ENCODE measurements at places on chromosomes 2 and 18.

DNA sequence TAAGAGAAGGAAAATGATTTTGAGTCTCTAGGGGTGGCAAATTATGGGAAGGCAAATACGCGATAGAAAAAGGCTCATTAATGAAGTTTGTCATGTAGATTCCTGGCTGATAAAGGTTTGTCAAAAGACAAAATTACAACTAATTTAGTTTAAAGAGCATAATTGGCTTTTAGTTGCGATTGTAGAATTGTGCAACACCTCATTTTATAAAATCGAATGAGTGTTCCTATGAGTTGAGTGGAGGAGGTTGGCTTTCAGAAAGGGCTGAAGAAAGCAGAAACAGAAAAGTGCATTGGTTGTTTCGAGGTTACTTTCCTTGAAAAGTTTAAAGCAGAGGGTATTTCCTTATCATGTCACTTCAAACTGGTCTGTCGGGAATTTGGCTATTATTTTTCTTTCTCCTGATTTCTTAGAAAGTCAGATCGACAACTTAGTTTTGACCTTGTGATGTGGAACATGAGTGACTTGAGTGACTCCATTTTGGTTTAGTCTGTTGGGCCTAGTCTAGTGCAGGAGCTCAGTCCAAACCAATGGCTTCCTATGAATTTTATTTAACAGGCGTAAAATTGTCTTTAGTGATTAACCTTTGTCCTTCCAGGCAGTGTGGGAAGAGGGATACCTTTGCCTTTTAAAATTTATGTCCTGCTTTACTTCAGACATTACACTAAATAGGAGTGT, 2.2 kb upstream of the PCYOX1 start:
- no peak for DNase-seq

GRCh38 chr18:79776674-79777073, 21.1 kb upstream of the KCNG2 start:
- DNase-seq = no peak

GRCh38 chr2:159895258-159896065, 97.5 kb upstream of the CD302 start:
- DNase-seq = no peak

DNA sequence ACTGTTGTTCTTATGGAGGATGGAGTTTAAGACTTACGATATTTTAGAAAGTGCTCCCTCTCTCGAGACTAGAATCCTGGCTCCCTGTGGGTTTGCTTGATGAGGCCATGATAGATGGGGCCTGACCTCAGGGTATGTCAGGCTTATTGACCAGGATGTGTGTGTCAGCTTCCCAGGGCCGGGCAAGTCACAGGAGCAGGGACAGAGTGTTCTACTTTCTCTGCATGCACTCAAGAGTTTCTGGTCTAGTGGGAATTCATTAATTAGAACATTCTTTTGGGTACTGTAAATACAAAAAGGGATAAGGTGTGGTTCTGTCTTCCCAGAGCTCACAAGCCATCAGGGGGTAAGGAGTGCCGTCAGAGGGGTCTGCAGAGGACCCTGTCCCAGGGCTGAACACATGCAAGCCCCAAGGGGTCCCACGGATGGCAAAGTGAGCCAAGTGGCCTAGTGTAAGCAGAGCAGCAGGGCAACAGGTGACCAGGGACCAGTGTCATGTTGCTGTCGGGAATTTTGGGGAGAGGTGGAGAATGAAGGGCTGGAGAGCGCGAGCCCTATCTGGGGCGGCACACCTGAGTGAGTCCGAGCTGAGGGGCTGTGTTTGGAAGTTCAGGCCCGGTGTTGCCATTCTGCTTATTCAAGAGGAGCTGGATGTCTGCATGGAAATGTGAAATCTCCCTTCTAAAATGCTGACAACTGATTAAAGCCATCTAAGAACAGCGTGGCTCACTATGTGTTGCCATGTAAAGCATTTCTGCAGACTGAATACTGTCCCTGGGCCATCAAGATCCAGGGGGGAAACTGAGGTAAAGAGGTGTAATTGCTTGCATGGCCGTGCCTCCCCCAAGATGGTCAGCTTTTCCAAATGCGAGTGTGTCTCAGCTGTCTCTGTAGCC, 91.4 kb downstream of the TGFA start:
- no peak for DNase-seq

DNA sequence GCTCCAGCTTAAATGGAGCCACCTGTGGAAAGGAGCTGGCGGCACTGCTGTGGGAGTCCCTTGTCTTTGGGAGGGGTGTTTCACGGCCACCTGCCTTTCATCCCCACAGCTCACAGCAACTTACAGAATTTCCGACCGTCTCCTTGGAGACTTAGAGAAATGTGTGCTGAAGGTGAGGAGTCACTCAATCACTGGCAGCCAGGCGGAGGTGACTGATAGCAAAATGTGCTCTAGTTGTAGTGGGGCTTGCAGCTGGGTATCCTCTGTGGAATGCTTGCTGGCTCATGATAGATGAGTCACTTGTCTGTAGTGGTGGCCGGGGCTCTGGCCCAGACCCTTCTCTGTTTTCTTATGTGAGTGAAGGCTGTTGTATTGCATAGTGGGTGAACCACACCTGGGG, 110.7 kb downstream of the SH3RF3 start:
- DNase-seq = no peak

DNA sequence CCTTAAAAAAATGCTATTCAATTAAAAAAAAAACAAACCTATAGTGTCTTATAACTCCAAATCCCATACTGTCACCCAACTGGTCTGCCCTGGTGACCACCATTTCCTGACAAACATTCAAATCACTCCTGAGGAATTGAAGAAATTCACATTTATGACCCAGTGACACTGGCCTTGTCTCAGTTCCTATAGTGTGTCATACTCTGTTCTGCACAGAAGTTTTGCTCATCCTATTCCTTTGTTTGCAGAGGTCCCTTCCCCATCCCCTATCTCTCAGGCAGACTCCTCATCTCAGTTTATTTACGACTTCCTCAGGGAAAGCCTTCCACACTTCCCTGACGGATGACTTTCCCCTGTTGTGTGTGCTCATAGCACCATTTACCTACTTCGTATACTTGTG, 14.7 kb downstream of the ZC3H6 start:
- DNase-seq = no peak

- DNase-seq = no peak
Measured at GRCh38 chr18:72799106-72799505, 68.7 kb downstream of the NETO1 start.

DNA sequence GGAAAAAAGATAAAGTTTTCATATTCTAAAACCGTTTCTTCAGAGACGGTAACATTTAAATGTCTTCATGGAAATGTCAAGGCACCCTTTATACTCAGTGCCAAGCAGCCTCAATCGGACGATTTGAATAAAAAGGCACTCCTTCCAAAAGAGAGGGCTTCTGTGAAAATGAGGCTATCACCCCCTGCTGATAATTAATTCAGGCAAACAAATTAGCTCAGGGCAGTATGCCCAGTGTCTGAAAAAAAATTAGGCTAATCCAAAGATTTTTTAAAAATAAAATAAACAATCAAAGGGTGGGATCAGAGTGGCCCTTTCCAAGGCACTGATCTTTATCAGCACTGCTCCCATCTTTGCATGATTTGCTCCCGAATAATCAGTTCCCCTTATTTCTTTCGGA, 151.0 kb upstream of the PID1 start:
- DNase-seq = no peak

- DNase-seq = no peak
Measured at GRCh38 chr2:75582840-75583239, 22.1 kb upstream of the EVA1A start.

DNA sequence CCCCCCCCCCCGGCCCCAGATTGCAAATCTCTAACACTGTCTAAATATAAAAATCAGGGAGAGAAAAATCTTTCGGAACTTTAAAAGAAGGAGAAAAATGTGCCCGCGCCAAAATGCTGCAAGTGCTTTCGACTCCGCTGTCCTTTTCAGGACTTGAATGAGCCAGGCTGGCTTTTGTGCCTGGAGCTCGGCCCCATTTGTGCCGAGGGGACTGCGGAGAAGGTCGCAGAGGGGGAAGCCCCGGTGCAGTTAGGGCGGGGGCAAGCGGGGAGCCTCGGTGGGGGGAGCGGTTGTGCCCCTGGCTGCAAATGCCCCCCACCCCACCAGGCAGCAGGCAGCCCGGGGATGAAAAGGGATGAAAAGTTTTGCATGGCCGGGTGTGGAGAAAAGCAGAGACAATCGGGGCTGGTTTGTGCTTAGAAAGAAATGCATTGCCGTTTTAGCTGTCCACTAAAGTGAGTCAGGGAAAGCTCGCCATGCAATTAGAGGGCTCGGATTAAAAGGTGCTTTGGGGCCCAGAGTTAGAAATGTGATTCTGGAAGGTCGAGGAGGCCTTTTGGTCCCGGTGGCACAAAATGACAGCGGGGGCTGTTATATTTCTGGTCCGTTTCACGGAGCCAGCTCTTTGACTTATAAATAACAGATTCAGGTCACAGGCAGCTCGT, 1.6 kb downstream of the INHBB start:
- no peak for DNase-seq

- DNase-seq = no peak
Measured at GRCh38 chr2:221488136-221488807, 83.8 kb downstream of the EPHA4 start.

GRCh38 chr2:66110086-66110485, 324.8 kb upstream of the MEIS1 start:
- no peak for DNase-seq

DNA sequence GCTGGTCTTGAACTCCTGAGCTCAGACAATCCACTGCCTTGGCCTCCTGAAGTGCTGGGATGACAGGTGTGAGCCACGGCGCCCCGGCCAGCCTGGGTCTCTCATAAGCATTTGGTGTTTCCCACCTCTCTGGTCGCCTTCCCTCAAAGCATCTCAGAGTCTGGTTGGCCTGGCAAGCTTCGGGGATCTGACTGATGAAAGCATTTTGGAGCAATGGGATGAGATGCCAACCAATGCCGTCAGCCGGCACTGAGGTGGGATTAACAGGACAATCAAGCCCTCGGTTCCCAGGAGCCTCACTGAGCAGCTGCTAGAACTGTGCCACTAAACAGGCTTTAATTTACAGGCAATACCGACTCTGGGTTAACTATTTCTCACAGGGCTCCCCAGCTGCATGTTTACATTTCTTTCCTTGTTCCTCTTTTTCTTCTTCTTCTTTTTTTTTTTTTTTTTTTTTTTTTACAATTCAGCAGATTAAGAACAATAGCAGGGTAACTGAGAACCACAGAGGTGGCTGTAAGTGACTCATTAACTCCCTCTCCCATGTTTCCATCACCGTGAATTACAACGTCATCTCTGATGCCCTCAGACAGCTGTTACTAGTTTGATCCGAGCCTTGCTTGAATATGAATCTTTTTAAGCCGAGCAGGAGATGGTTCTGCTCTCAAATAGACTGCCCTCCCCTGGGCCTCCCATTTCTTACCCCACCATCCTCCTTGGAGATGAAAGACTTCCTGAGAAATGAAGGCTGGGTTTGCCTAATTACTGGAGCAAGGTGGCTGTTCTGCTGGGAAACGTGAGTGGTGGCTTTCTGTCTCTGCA, 37.9 kb downstream of the ODC1 start:
- DNase-seq = peak; percentile 40

GRCh38 chr18:10319026-10319425, 135.4 kb upstream of the APCDD1 start:
- DNase-seq = no peak

GRCh38 chr2:39269941-39270340, 26.2 kb upstream of the CDKL4 start:
- no peak for DNase-seq

- DNase-seq = no peak
Measured at GRCh38 chr2:72991439-72991725, 74.1 kb downstream of the EMX1 start.

GRCh38 chr2:216680951-216681629, 14.3 kb downstream of the IGFBP5 start:
- DNase-seq = no peak

DNA sequence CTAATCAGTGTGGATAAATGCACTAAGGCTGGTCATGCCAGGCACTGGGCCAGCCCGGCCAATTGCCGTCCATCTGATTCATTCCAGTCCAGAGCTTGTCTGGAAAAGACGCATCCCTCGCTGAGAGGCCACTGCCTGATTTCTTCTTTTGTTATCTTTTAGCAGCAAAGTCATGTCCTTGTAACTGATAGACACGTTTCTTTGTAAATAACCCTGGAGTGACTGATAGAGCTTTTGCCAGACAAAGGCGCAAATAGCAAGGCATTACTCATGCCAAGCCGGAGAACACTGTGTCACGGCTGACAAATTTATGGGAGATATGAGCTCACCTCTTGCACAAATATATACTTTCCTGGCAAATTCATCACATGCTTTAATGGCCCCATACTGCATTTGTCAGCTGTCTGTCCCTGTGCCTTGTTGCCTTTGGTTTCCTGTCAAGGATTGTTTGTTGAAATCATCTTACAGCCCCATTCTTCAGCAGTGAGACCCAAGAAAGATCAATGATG, 164.4 kb downstream of the ETAA1 start:
- no peak for DNase-seq

DNA sequence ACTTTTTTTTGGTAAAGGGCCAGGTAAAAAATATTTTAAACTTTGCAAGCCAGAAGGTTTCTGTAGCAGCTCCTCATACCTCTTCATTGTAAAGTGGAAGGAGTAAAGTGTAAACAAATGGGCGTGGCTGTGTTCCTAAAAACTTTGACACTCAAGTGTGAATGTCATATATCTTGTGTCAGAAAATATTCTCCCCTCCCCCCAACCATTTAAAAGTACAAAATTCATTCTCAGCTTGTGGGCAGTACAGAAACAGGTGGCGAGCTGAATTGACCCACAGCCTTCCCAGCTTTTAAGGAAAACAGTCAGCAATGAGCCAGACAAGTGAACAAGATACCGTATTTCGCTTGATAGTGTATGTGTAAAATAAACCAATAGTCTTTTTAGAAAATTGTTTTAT, 4.0 kb downstream of the YPEL5 start:
- DNase-seq = no peak

DNA sequence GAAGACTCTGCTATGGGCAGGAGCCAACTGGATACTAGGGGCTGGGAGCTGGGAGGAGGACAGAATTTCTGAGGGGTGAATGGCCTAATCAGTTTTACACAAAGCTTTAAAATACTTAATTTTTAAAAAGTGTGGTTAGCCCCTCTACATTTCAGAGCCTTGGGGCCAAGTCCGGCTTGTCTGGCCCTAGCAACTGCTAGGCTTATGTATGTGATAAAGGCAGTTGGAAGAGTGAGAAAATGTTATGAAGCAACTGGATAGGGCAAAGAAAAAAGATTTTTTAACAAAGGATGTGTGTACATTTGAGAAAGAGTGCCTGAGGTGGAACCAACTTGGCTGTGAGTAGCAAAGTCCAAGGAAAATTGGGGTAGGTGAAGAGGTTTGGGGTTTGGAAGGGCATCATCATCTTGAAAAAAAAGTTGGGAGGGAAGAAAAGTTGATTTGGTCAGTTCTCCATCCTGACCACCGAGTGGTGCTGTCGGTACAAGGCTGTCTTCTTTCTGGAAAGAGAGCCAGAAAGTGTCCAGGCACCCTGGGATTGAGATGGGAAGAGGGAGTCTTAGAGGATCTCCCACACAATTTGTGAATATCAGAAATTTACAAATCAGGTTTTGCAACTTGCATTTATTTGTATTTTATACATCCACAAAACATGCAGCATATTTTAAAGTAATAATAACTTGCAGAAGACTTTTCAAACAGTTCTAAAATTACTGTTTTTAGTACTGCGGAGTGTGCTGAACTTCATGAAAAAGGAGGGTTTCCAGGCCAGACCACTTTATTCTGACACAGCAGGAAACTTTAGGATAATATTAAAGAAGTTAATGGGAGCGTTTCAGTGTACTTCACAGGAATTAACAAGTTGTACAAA, 10.5 kb upstream of the CDK15 start:
- DNase-seq = peak; percentile 17

- no peak for DNase-seq
Measured at GRCh38 chr2:62469114-62469513, 36.9 kb downstream of the TMEM17 start.
